ENCODE measurements at places on chromosomes 7 and 10.

DNA sequence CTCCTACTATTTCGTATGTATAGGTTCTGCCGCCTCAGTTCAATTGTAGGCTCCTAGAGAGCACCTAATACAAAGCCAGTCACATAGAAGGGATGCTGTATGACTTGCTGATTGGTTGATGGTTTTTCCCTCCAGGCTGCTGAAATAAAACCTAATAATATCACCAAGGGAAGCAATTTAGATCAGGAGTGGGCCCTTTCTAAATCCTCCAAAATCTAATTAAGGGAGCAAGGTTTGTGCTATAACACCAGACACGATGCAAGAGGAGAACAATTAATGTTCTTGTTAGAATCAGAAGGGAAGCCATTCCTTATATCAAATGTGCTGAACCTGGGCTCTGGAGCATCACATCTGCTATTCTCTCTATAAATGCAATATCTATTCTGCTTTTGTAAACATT, 42.0 kb upstream of the SLC13A1 start:
- no peak for DNase-seq

DNA sequence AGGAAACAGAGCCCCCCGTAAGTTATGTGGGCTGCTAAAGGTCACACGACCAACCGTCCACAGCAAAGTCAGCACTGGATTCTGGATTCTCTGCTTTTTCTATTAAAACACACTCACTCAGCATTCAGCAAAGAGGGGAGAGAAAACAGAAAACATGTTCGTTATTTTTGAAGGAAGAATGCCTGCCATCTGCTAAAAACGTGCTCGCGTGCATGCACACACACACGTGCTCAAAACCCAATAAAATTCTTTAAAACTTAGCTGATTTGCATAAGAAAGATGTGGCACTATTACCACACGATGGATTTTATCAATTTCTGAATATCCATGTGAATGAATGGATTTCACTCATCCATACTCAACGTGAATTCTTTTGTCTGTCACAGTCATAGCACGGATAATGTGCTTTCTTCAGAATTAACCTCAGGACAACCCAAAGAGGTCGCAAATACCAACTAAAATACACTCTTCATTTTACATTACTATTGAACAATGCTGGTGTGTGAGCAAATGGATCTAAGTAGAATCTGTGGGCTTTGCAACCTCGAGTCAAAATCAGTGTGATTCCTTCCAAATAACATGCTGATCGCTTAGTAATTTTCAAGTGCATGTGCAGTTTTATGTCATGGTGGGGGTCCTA, 40.8 kb downstream of the NRP1 start:
- DNase-seq, result no peak

DNA sequence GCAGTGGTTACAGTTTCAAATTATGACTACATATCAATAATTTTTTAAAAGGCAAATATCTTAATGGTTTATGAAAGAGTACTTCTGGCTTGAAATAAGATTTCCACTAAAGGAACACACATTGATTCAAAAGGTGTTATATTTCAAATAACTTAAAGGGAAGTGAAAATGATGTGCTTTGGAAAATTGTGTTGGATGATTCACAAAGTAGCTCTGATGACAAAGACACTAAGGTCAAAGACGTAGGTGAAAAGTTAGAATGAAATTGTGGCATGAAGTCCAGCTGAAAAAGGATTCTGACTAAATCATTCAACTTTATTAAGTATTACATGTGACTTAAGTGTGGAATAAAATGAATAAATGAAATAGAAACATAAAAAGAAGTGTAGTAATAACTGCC, 20.8 kb upstream of the OR2A5 start:
- DNase-seq, result no peak

DNA sequence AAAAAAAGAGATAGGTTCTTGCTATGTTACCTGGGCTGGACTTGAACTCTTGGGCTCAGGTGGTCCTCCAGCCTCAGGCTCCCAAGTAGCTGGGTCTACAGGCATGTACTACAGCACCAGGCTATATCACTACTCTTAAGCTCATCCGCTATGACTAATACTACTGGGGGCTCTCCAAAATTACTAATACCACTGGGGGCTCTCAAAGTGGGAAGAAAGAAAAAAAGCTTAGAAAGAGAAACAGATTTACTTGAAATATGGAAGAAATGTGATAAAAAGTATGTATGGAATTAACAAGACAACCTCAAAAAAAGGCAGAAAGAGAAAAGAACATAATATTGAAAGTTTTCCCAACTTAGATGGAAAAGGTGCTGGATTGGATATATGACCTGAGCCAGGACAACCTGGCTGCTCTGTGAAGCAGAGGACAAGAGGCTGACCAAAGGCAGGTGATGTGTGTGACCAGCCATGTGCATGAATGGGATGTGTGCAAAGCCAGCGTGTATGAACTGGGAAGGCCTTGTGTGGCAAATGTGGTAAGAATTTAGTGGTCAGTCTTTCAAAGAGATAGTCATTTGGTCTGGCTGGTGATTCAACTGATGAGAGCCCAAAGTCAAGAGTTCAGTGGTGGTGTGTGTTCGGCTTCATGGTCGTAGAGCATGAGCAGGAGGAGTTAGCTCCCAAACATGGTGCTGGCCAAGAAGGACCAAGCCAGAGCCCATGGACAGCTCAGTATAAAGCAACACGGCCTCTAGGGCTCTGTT, 232.4 kb upstream of the KLF14 start:
- DNase-seq, result no peak

- DNase-seq, result no peak
Measured at GRCh38 chr7:124413029-124413428, 352.6 kb downstream of the GPR37 start.

- no peak for DNase-seq
Measured at GRCh38 chr10:66218981-66219587, 706.8 kb upstream of the LRRTM3 start.

DNA sequence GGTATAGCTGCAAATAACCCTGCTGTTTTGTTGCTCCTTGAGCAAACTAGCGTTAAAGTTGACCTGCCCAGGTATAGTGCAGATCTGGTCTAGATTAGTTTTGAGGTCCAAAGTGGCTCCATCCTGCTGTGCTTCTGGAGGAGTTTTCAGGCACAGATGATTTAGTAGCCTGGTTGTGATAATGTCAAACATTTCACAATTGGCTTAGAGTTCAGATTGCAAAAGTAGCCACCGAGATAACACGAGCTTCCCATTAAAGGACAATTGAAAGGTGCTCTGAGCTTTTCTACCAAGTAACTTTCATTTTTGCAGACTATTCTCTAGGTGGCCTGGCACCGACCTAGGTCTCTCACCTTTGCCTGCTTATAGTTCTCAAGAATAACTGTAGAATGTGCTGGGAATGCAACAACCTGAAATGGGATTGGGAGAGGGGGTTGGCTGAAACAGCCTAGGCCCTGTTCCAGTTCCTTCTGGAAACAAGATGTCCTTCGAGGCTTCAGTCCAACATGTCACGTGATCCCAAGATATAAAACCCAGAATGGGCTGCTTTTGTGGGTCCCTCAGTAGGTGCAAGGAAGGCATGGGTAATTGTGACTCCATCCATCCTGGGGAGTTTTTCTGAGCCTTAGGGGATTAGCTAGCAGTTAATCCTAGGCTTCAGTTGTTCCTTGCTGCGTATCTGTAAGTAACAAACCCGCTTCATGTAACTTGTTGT, 201.0 kb downstream of the CHRM2 start:
- no peak for DNase-seq

DNA sequence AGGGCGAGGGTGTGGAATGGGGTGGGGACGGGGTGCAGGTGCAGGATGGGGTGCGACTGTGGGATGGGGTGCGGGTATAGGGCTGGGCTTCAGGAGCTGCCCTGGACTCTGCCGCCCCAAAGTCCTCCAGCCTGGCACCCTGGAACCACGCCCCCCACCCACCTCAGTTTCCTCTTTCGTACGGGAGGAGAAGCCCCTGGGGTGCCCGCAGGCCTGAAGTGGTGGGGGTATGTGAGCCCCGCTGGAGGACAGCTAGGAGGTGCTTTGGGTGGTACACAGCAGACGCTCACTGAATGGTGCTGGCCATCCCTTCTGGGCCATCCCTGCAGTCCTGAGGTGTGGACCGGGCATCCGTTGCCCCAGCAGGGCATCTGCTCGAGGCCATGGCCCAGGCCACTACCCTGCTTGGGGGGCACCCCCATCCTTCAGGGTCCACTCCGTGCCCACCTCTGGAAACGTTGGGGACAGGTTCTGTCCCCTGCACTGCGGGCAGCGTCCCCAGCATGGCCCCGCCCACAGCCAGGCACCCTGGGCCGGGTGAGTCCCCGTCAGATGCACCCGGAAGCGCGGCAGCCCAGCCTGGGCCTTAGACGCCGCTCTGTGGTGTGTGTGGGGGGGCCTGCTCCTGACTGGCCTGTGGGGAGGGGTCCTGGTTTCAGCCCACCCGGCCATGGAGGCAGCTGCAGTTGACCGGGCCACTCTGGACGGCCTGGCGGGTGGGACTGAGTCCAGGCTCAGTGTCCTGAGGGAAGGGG, 41.6 kb downstream of the UNCX start:
- no peak for DNase-seq

- DNase-seq, result peak; percentile 28
Measured at GRCh38 chr7:24718977-24719491, 38.2 kb downstream of the GSDME start.

DNA sequence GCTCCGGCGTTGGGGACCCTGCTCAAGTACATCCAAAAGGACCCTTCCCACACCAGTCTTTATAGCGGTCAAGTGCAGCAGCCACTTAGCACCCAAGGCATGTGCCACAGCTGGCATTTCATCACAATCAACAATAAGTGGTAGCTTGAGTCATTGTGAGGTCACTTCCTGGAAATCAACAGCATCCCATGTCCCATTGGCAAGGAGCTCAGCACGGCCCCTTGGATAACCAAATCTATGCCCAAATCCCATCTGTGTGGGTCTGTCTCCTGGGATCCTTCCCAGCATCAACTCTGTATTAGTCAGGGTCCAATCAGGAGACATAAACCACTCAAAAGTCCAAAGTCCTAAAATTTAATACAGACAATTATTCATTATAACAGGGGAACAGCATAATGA, 27.1 kb downstream of the MDH2 start:
- no peak for DNase-seq

DNA sequence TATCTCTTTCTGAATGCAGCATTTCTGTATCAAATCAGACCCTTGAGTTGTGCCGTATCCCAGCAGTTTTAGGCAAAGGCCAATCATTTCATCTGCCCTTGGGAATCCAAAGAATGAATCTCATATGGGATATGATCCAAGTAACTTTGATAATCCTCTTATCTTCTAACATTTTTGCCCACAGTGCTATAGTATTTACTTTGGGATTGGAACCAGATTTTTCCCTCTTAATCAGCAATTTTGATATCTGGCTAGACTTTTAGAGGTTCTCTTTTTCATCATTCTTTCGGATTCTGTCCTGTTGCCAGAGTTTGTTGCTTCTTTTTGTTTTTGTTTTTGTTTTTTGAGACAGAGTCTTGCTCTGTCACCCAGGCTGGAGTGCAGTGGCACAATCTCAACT, 118.0 kb downstream of the NRF1 start:
- DNase-seq, result no peak

DNA sequence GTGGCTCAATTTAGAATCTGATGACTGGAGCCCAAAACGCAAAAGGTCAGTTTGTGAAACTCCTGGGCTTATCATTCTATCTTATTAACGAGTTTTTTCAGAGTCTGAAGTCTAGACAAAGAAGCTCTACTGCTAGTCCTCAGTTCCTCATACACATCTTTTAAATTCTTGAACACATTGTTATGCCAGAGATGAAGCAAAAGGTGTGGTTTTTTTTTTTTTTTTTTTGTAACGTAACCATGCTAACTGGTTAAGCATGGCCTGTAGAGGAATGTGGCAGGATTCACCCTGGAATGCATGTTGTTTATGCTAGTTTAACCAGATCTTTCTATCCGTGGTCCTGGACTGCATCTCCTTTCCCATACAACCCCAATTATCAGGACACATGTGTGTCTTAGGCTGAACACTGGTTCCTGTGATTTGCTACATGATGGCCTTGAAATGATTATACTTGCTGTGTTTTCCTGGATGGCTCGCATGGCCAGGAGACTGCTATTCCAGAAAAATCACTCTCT, 79.3 kb upstream of the MDFIC start:
- peak; percentile 71 for DNase-seq

- DNase-seq, result peak; percentile 24
Measured at GRCh38 chr10:6953271-6953801, 373.3 kb upstream of the PRKCQ start.

- DNase-seq, result no peak
Measured at GRCh38 chr7:95718577-95719410, 53.6 kb upstream of the DYNC1I1 start.

DNA sequence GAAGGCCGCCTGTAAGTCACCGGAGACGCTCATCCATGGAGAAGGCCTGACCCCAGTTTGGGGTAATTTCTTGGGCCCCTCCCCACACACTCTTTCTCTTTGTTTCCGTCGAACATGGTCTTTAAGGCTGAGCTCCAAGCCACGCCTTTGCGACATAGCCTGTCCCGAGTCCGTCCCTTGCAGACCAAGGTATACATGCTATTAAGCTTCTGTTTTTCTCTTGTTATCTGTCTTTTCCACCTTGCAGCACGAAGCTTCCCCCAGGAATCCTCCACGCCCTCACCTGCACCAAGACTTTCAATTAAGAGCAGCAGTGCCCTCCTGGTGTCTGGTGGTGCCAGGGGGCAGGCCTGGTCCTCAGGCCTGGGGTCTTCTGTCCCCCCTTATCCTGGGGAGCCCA, 4.2 kb upstream of the FAM20C start:
- no peak for DNase-seq

GRCh38 chr7:3579638-3580219, 278.7 kb downstream of the SDK1 start:
- DNase-seq, result no peak

- no peak for DNase-seq
Measured at GRCh38 chr10:12980102-12980661, 21.3 kb downstream of the CCDC3 start.

DNA sequence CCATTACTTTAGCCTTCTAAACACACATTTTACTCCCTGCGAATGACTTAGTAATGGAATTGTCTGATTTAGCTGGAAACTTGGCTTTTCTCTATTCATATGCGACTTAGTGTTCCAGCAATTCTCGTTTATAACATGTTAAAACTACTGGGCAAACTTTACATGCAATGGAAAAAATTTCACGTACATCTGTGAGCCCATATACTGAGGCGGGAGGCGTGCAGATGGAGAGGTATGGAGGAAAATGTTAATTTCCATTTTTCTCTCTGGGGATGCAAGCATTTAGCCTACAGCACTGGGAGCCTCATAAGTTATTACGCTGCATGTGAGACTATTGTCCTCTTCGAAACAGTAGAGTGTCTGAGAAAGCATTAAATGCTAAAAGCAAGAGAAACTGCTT, 591.5 kb upstream of the ANKRD30A start:
- no peak for DNase-seq

GRCh38 chr10:31350891-31351290, 31.9 kb downstream of the ZEB1 start:
- DNase-seq, result no peak

All from islet precursor cell (in vitro differentiated cells).